ENCODE measurements at places on chromosomes 3 and 15.

GRCh38 chr15:60901647-60902046, 327.5 kb downstream of the RORA start:
- no peak for DNase-seq

DNA sequence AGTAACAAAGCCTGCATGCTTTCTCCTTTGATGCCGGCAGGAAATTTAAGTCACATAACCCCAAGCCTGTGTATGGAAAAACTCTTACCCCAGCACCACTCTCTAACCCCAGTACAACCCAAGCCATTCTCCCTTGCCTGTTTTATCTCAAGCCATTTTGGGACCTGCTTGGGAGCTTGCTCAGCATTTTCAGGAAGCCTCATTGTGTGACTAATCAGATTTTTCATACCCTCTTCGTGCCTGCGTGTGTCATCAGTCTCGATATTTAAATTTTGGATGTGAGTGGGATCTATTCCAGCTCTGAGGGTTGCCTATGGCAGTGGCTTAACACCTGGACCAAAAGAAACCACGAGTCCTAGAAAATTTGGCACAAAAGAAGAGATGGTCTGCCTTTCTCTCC, 426.2 kb downstream of the SQOR start:
- no peak for DNase-seq

GRCh38 chr15:71111181-71111565, 4.1 kb upstream of the THSD4 start:
- DNase-seq, result no peak

DNA sequence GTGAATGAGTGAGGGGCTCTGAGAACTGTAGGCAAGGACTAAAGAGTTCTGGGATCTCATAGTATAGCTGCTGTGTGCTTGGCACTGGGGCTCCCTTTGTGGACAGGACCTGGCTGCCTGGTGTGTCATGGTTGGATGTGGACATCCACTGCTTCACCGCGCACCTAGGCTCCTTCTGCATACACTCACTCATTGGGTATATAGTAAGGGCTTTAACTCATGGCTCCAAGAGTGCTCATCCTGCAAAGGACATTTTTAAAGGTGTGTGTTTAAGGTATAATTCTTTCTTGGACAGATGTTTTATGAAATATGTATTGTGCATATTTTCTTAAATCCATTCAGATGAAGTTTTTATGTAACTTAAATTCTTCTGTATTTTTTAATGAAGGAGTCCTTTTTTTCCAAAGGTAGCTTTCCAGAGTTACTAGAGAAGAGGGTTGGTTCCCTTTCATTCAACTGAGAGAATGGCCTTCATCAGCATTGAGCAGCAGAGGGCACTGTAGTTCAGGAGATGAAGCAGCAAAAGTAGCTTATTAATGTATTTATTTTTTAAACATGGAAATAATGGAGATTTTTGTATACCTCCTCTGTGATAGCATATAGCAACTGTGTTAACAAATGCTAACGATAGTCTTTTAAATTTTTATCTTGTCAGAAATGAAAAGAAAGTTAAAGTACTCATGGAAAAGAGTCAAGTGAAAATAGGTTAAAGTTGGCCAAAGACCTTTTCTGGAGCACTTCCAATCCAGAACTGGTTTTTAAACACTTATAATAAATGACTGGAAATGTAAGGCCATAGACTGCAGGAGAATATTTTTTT, 25.2 kb downstream of the OXNAD1 start:
- DNase-seq, result peak; percentile 65

GRCh38 chr15:49830391-49830790, 209.5 kb downstream of the DTWD1 start:
- DNase-seq, result peak; percentile 18

DNA sequence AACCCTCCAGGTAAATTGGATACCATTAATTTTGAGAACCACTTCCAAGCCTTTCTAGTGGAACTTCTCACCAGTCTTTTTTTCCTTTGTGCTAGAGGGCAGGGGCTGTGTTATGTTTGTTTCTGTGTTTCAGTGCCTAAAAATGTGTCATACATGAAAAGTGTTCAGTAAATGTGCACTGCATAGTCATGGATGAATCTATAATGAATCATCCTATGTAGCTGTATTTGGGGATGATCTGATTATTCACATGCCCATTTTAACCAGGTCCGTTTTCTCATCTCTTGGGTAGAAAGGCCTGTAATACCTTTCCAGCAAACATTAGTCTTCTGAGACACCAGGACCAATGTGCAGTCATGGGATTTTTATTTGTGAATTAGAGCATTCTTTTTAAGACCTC, 583.0 kb upstream of the GOLIM4 start:
- peak; percentile 3 for DNase-seq

DNA sequence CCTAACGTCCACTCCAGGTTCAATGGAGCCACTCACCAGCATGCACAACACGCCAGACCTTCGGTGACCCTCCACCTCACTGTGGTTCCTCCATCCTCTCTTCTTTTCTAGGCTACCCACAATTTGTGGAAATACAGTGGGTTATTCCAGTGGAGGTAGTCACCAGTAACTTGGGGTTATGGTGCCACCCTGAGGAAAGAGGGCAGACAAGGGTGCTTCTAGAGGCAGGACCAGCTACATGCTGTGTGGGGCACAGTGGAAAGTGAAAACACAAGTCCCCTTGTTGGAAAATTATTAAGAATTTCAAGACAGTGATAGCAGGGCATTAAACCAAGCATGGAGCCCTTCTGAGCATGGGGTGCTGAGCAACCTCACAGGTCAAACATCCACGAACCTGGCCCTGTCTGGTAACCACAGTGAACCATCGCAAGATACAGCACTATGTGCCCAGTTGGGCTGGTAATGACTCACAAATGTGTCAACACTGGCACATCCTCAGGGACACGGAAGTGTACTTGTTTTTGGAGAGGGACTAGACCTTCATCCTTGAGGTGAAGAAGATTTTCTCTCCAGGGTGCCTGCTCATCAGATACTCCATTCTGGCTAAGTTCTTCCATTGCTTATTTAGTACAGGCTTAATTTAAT, 166.7 kb downstream of the STT3B start:
- peak; percentile 11 for DNase-seq

DNA sequence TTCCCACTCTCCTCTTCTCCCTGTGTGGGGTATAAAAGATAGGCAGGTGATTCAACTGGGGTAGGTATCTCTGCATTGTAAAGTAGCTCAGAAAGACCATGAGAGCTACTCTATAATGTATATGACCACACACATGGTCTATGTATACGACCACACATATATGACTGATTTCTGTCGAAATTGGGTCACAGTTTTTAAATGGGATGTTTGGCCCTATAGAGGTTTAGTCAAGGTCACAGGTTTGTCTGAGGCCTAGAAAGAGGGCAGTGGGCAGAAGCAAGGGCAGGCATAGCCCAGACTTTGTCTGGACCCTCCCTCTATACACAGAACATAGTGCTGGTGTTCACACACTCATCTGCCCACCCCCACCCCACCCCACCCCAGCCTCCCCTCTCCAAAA, 4.4 kb downstream of the LAMP3 start:
- DNase-seq, result no peak

DNA sequence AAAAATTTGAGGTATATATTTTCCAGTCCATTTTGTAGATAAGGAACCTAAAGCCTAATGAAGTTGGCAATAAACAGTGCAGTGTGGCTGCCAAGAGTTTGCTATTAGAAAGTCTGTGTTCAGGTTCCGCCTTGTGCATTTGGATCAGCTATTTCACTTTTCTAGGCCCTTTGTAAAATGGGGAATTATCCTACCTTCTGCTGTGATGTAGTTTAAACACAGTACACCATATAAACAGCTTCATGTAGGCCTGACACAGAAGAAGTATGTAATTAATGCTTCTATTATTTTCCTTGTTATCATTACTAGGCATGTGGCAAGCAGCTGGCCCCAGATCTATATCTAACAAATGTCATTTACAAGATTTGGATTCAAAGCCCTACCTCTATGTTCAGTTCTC, 456.3 kb downstream of the GABRG3 start:
- no peak for DNase-seq

- DNase-seq, result no peak
These were observed 134.3 kb downstream of the CGGBP1 start for GRCh38 chr3:87924485-87924884.

GRCh38 chr15:72902245-72902918, 118.8 kb upstream of the ADPGK start:
- DNase-seq, result peak; percentile 74

GRCh38 chr15:50968353-50968752, 59.9 kb downstream of the AP4E1 start:
- DNase-seq, result peak; percentile 31

GRCh38 chr3:187098923-187099512, 40.3 kb downstream of the RPL39L start:
- no peak for DNase-seq

GRCh38 chr3:144114767-144115166, 143.1 kb downstream of the DIPK2A start:
- DNase-seq, result peak; percentile 53

DNA sequence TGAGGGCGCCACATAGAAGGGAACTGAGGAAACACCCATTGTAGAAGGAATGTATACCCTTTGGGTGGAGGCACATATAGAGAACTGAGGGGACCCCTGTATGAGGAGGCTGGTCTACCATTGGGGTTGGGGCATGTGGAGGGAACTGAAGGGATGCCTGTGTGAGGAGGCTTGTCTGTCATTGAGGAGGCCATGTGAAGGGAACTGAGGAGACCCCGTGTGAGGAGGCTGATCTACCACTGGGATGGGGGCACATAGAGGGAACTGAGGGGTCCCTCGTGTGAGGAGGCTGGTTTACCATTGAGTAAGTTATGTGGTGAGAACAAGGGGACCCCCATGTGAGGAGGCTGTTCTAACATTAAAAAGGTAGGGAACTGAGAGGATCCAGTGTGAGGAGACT, 156.1 kb downstream of the FBLN2 start:
- no peak for DNase-seq

DNA sequence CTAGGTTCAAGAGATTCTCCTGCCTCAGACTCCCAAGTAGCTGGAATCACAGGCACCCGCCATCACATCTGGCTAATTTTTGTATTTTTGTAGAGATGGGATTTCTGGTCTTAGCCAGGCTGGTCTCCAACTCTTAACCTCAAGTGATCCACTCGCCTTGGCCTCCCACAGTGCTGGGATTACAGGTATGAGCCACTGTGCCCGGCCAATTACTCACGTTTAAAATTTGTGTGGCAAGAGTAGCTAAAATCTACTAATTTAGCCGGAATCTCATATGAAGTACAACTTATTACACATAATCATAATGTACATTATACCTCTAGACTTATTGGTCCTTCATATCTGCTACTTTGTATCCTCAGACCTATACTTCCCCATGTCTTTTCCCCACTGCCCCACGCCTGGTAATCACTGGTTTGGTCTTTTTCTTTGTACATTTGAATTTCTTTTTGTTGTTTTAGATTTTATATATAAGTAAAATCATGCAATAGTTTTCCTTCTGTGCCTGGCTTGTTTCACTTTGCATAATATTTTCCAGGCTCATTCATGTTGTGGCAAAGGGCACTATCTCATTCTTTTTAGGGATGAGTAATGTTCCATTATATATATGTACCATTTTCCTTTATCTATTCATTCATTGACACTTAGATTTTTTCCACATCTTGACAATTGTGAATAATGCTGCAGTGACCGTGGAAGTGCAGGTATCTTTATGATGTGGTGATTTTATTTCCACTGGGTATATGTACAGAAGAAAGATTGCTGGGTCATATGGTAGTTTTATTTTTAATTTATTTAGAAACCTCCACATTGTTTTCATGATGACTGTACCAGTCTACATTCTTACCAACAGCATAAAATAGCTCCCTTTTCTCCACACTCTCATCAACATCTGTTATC, 605.0 kb upstream of the CBLB start:
- no peak for DNase-seq

- DNase-seq, result no peak
These were observed 890.6 kb upstream of the NR2F2 start for GRCh38 chr15:95439922-95440376.
